ENCODE measurements at places on chromosomes 2 and 18. TPM values are rescaled to one million over a fixed set of nuclear protein-coding genes. Genes with fewer than 3 reads are reported as not detected.
A peak's percentile ranks its signal among the peaks of the same experiment; 100 is the strongest.

Gene HNMT
- 46.2 TPM for total RNA-seq

Gene ALPG
- total RNA-seq, result not detected

Gene HOXD4
- total RNA-seq, result not detected

DNA sequence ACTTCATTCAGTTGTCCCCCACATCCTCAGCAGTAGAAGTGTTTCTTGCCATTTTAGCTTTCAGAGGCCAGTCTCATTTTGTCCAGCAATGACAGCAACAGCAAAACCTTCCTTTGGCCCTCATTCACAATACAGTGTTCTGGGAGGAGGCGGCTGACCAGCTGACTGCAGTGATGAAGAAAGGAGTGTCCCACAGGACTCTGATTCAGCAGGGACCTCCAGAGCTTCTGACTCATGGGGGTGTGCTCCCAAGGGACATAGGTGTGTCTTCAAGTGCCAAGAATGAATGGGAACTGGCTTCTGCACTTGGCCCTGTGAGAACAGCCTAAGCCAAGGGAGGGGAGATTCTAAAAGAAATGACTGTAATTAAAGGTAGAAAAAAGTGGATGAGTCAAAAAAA is 147.0 kb upstream of the PELI1 start:
- no peak for DNase-seq

GRCh38 chr2:47046271-47046670 is 108.8 kb downstream of the STPG4 start:
- no peak for DNase-seq

DNA sequence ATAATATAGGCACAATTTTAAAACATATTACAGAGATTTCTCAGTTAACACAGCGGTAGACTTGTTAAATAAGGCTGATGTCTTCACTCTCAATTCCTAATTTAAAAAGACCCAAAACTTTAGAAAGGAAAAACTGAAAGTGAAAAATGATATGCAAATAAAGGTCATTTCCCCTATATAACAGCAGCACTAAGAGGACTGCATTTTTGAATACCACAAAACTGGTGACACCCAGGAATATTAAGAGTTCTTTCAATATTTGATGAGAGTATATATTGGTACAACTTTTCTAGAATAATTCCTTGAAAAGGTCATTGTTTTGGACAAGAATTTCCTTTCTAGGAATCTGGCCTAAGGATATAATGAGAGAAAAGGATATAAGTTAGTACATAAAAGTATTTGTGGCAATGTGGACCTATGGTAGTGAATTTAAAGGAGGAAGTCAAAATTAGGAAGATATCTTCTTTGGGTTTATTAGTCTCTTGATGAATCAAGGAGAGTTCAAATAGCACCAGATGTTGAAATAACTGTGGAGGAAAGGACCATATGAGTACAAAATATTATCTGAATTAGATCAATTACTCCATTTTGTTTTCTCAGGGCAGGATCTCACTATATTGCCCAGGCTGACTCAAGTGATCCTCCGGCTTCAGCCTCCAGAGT is 70.3 kb downstream of the TMEM237 start:
- no peak for DNase-seq

DNA sequence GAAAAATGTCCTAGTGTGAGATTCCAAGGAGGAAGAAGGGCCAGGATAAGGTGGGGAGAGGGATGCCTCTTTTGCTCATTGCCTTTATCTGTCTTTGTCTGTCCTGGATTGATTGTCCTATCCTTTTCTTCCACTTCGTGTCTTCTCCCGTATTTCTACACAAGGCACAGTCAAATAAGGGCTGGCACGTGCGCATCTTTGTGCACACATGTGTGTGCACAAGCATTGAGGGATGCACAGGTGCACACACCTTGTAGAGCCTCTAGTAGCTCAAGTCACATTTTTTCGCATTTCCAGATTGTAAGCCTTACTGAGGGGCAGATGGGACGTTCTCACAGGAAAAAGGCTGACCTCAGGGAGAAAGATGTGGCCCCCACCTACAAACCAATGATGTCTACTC is 170.2 kb upstream of the TNP1 start:
- no peak for DNase-seq

- DNase-seq, result no peak
These were observed 18.0 kb downstream of the MAL start for GRCh38 chr2:95043300-95044093.

- no peak for DNase-seq
These were observed 557.5 kb downstream of the DSC3 start for GRCh38 chr18:30485078-30485477.

- peak; percentile 98 for DNase-seq
These were observed 93.3 kb upstream of the EML6 start for GRCh38 chr2:54629914-54630857.

DNA sequence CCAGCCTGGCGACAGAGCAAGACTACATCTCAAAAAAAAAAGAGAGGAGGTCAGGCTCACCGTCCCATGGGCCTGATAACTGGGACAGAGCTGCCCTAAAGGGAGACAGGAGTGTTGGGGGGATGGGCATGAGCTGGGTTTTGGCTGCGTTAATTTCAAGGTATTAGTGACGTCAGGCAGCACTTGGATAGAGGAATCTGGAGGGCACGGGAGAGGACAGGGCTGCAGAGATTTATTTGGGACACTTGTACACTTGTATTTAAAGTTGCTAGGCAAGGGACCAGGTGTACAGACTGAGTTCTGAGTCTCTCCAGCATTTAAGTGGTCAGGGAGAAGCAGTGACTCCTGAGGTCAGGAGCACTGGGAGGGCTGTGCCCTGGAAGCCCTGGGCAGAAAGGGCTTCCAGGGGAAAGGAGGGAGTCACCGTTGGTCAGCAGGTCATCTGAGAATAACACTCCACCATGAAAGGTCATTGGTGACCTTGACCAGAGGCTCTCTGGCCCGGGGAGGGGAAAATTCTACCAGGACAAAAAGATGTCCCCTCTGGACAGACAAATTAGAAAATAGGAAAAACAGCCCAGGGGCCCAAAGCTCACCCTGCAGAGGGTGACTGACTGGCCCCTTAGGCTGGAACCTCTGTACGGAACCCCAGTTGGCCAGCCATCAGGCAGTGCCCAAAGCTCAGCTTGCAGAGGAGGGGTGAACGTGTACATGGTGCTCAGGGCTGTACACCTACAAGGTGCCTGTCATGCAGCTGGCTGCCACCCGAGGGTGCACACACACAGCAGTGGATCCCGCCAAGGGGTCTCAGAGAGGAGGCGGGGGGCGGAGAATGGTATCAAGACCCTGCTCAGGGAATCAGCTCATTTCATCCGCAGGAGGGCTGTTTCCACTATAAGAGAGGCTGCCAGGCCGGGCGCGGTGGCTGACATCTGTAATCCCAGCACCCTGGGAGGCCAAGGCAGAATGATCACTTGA is 23.0 kb upstream of the CNNM3 start:
- DNase-seq, result no peak

GRCh38 chr2:180442860-180443644 is 436.0 kb upstream of the CWC22 start:
- DNase-seq, result no peak

Measured in left lobe of liver (tissue), 2 donors.